ENCODE measurements at places on chromosomes 16 and 17.

GRCh38 chr17:19295473-19296135 is 58.4 kb downstream of the EPN2 start:
- peaks cover 19% of the 10 kb centered on the region for H3K4me1 ChIP-seq
- no peak overlapping the region for H3K4me3 ChIP-seq
- DNase-seq, result no peak

GRCh38 chr16:71230122-71230845 is at the start of gene HYDIN:
HYDIN (minus strand) TSS chr16:71230722; CDS start chr16:71186895, 43,827 bp downstream.
- H3K36me3 ChIP-seq, result no peaks in the 10 kb centered on the region
- DNase-seq, result no peak

- H3K36me3 ChIP-seq, result no peaks in the 10 kb centered on the region
- DNase-seq, result no peak
- H3K27me3 ChIP-seq, result no peaks in the 10 kb centered on the region
- H3K4me1 ChIP-seq, result peaks cover 38% of the 10 kb centered on the region
- no peak overlapping the region for H3K4me3 ChIP-seq
- no peak overlapping the region for H3K27ac ChIP-seq
These were observed 132.6 kb downstream of the PARN start for GRCh38 chr16:14497245-14498082.

DNA sequence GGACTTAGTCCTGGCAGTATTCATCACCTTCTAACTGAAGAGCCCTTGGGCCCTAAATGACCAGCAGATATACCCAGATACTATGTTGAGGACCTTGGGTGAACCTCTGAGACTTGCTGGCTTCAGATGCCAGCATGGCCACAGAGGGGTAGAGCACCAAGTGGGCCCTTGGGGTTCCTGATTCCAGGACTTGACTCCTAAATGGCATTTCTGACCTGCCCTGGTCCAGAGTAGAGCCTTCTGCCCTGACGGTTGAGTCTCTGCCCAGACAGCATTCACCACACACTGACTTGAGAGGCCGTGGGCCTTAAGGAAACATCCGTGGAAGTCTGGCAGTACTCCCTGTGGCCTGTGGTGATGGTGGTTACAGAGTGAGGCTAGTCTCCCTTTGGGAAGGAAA is 2.8 kb upstream of the APPBP2 start:
- H3K27ac ChIP-seq, result no peak overlapping the region
- no peak for DNase-seq
- no peaks in the 10 kb centered on the region for H3K27me3 ChIP-seq
- H3K36me3 ChIP-seq, result no peaks in the 10 kb centered on the region
- H3K4me3 ChIP-seq, result no peak overlapping the region
- H3K4me1 ChIP-seq, result no peaks in the 10 kb centered on the region

DNA sequence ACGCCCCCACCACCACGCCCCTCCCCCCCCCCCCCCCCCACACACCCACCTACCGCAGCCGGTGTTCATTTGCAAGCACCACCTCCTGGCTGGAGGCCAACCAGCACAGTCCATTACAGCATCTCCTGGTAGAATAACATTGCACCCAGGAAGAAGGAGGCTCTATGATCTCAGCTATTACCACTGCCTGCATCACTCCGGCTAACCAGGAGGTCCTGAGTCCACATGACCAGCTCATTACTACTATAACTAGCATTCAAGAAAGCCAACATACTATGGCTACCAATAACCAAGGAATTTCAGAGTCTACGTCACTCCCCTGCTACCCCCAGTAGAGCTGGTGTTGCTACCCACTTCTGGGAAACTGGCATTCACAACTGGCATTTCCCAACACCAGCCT is 81.1 kb upstream of the ALOX12 start:
- H3K27ac ChIP-seq, result no peak overlapping the region
- no peak for DNase-seq
- peaks cover 3% of the 10 kb centered on the region for H3K4me1 ChIP-seq
- no peak overlapping the region for H3K4me3 ChIP-seq
- H3K36me3 ChIP-seq, result no peaks in the 10 kb centered on the region

Measured in tibial artery (tissue), 4 donors.